ENCODE measurements at places on chromosomes 12 and 14.

DNA sequence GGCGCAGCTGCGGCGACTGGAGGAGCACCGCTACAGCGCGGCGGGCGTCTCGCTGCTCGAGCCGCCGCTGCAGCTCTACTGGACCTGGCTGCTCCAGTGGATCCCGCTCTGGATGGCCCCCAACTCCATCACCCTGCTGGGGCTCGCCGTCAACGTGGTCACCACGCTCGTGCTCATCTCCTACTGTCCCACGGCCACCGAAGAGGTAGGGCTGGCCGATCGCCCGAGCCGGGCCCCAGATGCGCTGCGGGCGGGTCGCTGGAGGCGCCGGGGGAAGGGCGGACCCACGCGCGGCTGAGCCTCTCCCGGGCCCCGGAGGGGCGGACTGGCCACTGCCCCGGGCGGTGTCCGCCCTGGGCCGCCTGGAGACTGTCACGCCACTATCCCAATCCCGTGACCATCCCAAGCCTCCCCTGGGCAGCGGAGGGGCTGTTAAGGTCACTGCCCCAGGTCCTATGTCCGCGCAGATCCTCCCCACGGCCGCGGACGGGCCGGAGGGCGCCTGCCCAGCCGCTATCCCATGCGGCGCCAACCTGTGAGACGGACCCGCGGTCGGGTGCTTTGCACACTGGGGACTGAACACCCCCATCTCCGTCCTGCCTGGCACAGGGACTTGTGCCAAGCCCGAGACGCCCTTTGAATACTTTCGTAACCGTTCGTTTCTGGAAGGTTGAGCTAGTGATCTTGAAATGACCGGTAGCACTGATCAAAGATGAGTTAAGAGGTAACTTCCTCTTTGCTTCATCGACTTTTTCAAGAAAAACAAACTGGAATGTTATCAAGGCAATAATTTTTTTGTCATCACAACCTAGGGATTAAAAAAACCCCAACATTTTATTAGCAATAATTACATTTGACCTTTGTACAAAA, 725 bp downstream of the CHPT1 start:
- no peak for DNase-seq

GRCh38 chr12:101039848-101040531, 170.0 kb downstream of the SLC5A8 start:
- DNase-seq: no peak

GRCh38 chr12:57419495-57419894, 11.3 kb downstream of the R3HDM2 start:
- no peak for DNase-seq

DNA sequence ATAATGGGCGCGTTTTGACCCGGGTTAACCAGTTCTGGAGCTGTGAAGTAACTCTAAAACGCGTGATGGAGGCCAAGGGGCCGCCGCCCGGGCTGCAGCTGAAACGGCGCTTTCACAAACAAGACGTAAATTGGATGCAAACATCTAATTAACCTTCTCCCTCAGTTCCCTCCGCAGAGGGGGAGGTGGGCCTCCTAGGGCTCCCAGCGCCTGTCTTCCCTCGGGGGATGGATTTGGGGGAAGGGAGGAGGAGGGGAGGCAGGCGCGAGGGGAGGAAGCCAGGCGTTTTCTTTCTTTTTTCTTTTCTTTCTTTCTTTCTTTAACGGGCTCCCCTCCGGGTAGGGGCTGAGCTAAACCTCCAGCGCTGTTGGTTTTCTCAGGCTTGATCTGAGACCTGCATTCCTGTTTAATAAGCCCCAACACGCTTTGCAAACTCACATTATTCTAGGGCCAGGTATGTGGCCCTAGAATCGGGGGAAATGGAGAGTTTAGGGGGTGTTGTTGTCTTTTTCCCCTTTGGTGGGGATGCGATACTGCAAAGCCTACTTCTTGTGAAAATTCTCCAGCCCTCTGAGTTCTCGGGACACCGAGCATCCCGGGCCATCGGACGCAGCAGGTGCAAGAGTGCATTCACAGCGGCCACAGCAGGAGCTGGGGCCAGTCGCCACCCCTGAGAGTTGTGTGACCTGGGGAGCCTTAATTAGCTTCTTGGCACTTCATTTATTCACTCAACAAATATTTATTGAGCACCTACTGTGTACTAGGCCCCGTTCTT, 43.6 kb upstream of the LHX5 start:
- no peak for DNase-seq

DNA sequence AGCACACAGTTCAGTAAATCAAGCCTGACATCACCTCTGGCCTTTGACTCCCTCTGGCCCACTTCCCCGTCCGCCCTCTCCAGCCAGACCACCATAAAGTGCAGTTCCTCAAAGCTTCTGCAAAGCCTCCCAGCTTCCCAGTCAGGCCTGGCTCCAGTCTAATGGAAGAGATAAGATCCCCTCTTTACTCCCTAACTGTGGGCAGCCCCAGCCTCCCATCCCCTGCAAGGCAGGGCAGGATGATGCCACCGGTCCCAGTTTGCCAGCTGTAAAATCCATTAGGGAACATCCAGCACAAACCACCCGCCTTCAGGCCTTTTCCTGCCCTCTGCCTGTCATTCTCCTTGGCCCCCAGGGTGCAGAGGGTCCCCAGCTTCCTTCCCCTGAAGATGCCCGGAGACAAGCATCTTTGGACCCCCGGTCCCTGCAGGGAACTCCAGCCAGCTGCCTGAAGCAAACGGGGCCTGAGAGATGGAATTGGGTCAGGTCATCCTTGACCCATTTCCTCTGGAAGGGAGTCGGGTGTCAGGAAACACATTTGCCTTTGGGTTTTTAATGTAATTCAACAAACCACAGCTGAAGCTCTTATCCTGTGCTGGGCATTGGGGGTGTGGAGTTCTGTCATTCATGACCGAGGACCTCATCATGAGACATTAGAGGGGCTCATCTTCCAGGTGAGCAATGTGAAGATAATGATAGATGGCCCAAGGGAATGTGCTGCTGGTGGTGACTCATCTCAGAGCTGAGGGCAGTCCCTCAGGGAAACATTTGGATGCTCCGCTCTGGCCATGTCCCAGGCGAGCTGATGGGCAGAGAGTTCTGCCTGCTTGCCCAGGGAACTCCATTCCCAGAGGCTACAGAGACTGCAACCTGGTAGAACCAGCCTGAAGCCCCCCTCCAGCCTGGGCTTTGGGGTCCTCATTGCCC, 93.8 kb upstream of the CLMN start:
- DNase-seq: no peak

GRCh38 chr12:126547905-126548304, 1482.7 kb downstream of the AACS start:
- no peak for DNase-seq

DNA sequence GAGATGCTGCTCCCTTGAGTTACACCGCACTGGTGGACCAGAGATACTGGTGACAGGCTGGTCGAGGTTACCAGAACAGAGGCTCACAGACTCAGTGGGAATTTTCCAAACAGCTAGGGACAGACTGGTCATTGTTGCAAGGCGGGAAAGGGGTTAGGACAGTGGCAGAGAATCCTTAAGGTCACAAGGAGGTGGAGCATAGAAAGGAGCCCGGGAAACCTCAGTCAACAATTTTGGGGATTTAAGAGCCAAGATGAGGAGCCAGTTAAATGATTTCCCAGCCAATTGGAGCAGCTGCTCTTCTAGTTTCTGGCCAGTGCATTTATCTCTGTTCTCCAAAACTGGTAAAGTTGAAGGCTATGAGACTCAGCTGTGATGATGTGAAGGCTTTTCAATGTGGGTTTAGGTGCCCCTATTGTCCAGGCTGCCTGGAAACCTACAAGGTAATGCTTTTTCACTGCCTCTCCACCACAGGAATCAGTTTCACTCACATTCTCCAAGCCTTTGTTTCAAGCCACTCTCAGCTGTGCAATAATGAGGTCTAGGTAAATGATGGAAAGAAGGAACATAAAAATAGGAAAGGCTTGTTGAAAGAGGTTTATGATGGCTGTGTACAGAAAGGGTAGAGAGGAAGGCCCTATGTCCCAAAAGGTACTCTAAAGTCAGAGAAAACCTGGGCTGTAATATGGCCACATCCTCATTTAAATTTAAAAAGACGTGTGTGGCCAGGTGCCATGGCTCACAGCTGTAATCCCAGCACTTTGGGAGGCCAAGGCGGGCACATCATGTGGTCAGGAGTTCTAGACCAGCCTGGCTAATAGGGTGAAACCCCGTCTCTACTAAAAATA, 7.0 kb upstream of the TNS2 start:
- no peak for DNase-seq

DNA sequence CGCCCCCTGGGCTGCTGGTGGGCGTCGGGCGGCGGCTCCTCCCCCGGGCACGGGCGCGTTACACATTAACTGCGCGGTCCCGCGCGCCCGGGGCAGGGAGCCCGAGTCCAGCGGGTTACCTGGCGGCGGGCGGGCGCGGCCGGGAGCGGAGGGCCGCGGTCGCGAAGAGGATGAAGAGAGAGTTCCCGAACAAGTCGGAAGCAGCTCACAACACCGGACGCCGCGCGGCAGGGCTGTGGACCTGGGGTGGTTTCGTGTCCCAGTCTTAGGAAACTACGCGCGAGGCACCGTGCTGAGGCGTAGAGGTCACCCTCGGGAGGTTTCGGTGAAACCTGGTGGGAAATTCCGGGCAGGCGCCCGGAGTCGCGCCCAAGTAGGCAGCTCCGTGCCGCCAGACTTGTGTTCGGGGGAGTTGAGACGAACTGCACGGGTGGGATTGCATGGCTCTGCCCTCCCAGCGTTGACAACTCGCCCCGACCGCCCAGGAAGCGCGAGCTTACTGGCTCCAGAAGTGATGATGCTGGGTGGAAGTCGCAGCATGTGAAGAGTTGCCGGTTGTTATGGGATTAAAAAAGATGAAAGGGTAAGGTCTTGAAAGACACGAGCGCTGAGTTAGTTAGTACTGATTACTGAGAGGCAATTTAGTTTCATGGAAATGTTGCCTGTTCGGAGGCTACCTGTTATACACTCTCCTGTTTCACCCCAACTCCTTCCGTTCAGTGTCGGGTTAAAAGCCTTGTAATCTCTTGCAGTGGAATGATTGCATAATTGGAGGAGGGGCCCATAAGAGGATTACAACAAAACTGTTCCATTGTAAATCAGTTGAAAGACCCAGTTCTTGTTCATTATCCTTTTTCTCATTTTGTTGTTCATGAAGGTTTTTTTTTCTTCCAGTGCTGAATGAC, 879 bp downstream of the RAB3IP start:
- no peak for DNase-seq

DNA sequence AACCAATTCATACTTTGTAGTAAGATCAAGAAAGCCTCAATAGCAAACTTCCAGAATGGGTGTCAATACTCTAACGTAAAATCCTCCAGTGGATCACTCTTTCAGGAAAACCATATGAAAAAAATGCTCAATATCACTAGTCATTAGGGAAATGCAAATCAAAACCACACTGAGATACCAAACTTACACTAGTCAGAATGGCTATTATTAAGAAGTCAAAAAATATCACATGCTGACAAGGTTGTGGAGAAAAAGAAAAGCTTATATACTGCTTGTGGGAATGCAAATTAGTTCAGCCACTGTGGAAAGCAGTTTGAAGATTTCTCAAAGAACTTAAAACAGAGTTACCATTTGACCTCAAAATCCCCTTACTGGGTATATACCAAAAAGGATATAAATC, 49.5 kb upstream of the ATXN7L3B start:
- DNase-seq: no peak

DNA sequence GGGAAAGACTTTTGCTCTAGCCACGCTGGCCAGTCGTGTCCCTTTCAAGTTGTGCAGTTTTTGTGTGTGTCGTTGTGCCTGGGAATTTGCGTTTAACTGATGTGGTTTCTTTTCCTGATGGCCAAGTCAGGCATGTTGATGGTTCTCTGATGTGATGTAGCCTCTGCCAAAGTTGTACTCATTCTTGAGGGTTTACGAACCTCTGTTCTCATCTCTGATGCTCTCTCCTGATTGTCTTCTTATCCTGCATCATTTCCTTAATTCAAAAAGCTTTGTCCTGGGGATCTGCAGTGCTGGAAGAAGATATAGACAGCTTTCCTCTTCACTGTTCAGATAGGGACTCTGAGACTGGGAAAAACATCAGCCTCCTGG, 25.4 kb downstream of the CD9 start:
- no peak for DNase-seq

GRCh38 chr14:93160353-93160801, 24.3 kb downstream of the MOAP1 start:
- no peak for DNase-seq

DNA sequence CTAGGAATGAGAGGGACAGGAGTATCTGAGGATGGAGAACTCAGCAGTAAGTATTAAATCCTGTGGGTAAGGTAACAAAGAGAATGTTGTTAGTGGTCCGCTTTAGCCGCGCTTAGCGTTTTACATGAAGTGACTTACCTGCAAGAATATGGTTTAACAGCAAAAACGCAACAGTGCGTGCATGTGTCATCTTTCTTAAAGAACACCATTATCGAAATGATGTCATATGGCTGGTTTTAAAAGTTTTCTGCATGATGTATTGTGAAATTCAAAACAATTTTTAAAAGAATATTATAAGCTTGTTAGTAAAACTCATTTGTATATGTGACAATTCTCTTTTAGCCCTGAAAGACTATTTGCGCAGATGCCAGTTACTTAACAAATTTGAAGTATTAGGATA, 1.7 kb downstream of the LEMD3 start:
- no peak for DNase-seq

GRCh38 chr14:92447416-92448197, 66.0 kb upstream of the RIN3 start:
- DNase-seq: no peak

DNA sequence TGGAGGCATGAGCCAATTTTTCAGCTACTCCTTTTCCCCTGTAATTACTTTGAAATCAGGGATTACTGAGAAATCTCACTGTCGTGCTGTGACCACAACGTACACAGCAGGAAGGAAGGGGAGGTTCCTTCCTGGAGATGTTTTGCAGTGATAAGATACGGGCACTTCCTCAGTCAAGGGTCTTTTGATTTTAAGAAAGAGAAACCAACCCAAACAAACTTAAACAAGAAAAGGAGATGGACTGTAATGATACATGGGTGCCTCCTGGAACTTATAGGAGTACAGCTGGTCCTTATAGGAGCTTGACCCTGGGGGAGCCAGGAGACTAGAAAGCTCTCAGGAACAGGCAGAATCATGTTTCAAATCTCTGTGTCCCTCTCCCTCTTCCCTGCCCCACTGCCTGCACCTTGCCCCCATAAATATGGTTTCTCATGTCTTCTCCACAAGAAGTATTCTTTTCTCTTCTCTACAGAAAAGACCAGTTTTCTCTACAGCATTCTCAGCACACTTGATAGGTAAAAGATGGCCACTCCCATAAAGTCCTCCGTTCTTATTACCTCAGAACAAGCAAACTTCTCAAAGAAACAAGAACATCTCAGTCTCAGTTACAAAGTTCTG, 281.1 kb upstream of the AMIGO2 start:
- DNase-seq: no peak

DNA sequence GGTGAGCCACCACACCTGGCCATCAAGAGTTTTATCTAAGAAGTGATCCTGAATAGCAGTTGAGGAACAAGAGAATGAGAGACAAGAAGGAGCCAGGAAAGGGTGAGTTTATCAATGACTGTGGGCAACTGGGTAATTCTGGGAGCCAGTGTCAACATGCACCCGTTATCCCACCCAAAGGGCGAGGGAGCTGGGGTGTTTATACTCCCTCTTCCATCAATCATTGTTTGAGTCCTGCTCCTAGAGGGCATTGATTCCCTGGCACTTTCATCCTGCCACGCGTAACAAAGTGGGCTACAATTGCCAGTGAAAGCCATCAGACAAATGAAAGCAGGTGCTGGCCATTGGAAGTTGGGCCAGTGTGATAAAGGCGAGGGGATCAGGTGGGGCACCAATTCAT, 136.3 kb downstream of the SUDS3 start:
- no peak for DNase-seq

GRCh38 chr12:127429551-127430285, 837.3 kb upstream of the TMEM132C start:
- DNase-seq: no peak

Measured in LNCaP clone FGC (cell line).